Kidney capillary endothelial cell (primary cell): ENCODE measurements at places on chromosomes 4 and X.
A peak's percentile ranks its signal among the peaks of the same experiment; 100 is the strongest.

DNA sequence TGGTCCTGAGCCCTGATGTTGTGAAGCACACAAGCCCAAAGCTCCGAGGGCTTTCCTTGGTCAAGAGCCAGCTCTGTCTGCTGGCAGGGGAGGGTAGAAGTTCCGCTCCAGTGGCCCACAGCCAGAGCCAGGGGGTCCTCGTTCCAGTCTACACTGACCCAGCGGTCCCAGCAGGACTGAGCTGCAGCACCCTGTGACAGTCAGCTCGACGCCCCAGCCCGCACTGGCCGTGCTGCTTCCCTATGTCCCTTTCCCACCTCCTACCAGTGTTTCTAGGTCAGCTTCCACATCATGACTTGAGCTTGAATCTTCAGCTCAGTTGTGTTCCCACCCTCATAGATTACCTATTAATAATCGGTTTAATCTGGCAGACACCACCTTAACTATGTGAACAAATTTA, 22.5 kb upstream of the DCTD start:
- no peak for DNase-seq

GRCh38 chr4:52870225-52870624, 8.1 kb downstream of the RASL11B start:
- no peak for DNase-seq

- DNase-seq, result no peak
Observed at GRCh38 chrX:68675571-68675970, 28.1 kb downstream of the STARD8 start.

GRCh38 chrX:9515973-9516538, 51.2 kb downstream of the TBL1X start:
- DNase-seq, result no peak

- DNase-seq, result no peak
Observed at GRCh38 chrX:5726224-5726623, 502.4 kb downstream of the NLGN4X start.

DNA sequence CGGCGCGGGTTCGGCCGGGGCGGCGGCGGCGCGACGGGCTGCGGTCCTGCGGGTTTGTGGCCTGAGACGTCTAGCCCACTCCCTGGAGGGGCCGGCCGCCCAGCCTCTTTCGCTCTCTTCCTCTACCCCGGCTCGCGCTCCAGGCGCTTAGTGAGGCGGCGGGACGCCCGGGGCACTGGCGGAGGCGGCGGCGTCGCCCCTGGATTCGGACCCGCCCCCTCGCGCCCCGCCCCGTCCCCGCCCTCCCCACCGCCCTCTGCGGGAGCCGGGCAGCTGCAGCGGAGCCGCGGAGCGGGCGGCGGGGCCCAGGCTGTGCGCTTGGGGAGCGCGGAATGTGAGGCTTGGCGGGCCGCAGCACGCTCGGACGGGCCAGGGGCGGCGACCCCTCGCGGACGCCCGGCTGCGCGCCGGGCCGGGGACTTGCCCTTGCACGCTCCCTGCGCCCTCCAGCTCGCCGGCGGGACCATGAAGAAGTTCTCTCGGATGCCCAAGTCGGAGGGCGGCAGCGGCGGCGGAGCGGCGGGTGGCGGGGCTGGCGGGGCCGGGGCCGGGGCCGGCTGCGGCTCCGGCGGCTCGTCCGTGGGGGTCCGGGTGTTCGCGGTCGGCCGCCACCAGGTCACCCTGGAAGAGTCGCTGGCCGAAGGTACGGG, at the start of gene BMP2K:
BMP2K (plus strand) TSS at position 272 of the 650 bp plus-strand sequence; CDS start at position 466, 194 bp downstream.
- DNase-seq, result peak; percentile 62

DNA sequence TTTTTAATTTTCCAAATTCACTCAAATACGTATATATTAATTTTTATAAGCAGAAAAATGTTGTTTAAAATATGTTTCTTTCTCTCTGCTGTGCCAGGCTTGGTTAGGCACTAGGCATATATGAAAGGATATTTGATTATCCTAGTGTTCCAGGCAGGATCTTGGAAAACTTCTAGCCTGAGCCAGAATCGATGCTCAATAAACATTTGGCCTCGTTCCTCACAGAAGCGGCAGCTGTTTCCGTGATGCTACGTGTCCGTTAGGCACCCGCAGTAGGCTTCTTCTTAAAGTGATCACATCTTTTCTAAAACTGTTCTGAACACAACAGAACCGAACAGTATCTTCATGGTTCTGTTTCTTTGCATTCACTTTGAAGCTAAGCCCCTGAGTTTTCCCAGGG, 50.1 kb upstream of the CRMP1 start:
- DNase-seq, result no peak
